ENCODE measurements at places on chromosomes 2 and 18. TPM values are rescaled to one million over a fixed set of nuclear protein-coding genes. Genes with fewer than 3 reads are reported as not detected.

The CSRNP3 gene
- 0.47 TPM for total RNA-seq

The RFTN2 gene
- 4.6 TPM for total RNA-seq

The KCNG2 gene
- not detected for total RNA-seq

The COX5B gene
- total RNA-seq: 376 TPM

The CDCA7 gene
- 6.3 TPM for total RNA-seq

The RDH14 gene
- total RNA-seq: 19.4 TPM

DNA sequence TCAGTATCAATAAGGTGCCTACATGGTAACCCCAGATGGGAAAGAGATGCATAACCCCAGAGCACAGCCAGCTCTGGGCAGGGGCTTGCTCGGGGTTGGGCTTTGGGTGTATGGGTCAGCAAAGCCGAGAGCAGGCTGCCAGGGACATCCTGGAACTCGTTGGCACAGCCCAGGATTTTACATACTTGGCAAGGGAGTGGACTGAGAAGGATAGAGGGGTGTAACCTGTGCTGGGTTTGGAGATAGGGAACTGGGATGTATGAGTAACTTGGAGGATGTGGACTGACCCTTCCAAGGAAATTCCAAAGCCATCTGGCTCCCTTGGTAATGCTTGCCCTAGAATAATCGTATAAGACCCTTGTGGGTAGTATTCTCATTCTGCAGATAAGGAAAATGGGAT lies 44.2 kb downstream of the GPR39 start:
- DNase-seq: no peak

- no peak for DNase-seq
Measured at GRCh38 chr2:174085781-174086180, 120.6 kb upstream of the SP3 start.

GRCh38 chr2:184113696-184114403 lies 484.5 kb upstream of the ZNF804A start:
- peak; percentile 16 for DNase-seq

DNA sequence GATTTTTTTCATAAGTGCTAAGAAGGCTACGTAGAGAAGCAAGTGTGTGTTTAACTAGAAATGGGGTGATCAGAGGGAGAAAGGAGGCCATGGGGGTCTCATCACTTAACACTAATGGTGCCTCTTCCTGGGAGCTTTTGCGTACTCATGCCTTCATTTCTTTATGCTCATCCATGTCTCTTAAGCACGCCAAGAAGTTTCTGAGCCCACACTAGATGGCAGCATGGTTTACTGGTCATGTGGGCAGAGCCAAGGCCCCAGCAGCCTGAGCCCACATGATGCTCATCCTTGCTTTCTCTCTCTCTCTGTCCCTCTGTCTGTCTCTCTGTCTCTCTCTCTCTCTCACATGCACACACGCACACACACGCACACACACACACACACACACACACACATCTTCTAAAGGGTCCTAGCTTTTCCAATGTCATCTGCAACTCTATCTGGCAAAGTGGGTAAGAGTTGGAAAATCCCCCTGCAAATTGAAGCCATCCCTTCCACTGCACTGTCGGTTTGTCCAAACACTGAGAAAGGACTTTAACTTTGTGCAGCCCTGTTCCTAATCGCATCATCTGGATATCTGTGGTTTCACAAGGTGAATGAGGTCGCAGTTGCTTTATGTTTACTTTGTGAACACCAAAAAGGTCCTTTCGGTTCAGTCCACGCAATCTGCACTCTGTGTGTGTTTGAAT lies 137.1 kb upstream of the CCDC68 start:
- no peak for DNase-seq

DNA sequence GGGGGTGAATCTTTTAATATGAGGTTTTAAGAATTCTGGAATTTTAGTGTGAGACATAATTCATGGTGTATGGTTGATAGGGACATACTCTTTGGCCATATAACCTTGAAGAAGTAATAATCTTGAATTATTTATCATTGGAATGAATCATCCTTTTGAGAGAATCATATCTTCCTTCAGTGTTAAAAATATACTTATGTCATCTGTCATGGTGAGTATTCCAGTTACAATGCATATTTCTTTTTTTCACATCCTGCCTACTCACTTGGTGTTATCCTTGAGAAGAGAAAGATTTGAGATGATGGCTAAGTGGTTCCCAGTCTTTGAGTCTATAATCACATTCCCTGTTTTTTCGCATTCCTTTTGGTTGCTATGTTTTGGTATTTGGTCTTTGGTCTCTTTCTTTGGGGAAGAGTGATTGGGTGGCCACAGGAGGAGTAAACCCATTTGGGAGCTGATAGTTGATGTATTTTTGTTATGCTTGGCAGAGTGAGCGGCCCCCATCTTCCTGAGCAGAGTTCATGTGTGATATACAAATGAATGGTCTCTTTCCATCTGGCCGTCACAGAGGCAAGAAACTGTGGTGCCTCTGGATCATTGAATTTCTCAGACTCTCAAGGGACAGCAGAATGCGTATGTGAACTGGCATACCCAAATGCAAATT lies 21.6 kb downstream of the ASAP2 start:
- no peak for DNase-seq

The LGALSL gene
- 3.6 TPM for total RNA-seq

DNA sequence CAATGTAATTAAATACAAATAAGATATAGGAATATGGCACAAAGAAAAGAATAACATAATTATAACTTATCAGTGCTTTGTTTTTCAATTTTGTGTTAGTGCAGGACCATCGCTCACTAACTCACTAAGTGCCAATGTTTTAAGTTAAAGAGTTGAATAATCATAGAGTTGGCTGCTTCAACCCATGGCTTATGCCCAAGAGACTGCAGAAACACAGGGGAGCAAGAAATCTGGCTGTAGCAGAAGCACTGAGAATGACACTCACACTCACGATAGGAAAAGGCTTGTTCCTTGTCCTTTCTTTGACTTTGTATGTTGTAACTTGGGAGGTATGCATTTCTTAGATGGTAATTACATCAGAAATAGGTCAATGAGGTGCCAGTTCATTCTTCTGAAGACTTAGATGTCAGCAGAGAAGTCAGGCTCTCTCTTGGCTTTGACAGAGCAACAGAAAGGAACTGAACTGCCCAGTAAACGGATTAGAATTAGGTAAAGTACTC lies 852.2 kb downstream of the LRRTM4 start:
- DNase-seq: no peak

DNA sequence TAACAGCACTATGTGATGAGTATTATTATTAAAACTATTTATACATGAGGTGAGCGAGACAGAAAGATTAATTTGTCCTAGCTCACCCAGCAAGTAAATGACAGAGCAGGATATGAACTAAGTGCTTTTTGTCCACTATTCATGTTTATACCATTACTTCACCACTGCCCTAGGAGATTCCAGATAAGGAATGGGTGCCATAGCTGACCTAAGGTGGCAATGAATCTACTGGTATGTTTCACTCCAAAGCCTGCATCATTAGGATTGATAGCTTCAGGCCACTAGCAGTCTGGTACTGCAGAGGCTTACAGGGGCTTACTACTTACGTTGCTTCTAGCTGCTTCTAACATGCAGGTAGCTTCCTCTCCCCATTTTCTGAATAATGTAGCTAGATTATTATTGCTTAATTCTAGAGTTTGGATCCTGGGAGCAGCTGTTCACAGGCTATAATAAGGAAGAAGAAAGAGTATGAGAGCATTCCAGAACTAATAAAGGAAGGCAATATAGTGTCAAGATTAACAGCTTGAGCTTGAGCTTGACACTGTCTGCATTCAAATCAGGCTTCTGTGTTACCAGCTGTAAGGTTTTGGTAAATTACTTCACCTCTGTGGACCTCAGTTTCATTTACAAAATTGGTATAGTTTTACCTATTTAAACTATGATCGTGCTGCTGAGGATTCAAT lies 153.7 kb downstream of the GALNT3 start:
- no peak for DNase-seq

The PROKR1 gene
- total RNA-seq: not detected

The NEUROD1 gene
- not detected for total RNA-seq

- no peak for DNase-seq
Measured at GRCh38 chr18:32060026-32060425, 31.6 kb upstream of the RNF138 start.

DNA sequence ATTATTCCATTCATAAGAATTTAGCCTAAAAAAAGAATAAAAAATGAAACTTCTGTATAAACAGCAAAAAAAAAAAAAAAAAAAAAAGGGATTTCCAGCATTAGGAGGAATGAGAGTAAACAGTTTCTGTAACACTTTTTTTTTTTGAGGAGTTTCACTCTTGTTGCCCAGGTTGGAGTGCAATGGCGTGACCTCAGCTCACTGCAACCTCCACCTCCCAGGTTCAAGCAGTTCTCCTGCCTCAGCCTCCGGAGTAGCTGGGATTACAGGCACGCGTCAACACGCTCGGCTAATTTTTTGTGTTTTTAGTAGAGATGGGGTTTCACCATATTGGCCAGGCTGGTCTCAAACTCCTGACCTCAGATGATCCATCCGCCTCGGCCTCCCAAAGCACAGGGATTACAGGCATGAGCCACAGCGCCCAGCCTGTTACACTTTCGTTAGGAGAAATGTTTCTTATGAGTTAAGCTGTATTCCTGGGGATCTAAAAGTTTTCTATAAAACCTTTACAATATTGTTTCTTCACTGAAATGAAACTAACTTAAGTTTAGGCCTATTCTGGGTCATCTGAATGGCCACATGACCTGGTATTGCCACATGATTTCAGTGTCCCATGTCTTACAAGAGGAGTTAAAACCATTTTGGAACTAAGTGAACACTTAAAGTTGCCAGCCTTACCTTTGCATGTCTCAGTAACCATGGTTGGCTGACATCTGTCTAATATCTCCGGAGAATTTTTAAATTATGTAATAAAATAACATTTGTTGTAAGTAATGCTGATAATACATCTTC lies 17.5 kb downstream of the SMAD2 start:
- no peak for DNase-seq

GRCh38 chr18:9513971-9514512 lies 38.7 kb downstream of the RALBP1 start:
- DNase-seq: no peak

GRCh38 chr2:37654419-37654818 lies 17.0 kb downstream of the CDC42EP3 start:
- no peak for DNase-seq

- no peak for DNase-seq
Measured at GRCh38 chr2:12089496-12089895, 343.1 kb downstream of the LPIN1 start.

DNA sequence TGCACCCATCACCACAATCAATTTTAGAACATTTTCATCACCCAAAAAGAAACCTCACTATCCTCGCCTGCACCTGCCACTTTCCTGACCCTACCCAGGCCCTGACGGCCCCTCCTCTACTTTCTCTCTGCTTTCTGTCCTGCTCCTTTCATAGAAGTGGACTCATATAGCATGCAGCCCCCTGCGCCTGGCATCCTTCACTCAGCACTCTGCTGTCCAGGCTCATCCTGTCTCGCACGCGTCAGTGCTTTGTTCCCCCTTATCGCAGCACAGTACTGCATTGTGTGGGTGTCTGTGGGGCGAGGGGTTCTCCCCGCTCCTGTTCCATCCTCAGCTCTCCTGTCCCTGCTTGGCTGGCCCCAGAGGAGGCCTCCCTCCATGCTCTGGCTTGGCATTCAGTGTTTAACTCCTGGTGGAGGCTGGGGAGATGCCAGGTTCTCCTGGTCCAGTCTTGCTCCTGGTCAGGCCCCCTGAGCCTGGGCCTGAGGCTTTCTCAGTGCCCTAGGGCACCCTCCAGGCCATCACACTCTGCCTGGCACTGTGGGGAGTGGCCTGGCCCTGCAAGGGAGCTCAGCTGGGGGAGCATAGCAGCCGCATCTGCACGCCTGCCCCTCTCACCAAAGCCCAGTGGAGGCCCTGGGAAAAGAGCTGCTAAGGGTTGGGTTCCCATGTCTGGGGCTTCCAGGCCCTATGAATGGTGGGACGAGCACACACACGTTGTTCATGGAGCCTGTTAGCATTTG lies 6.6 kb upstream of the TUBB6 start:
- no peak for DNase-seq

The COL6A3 gene
- 244 TPM for total RNA-seq

GRCh38 chr18:10936176-10937053 lies 213.0 kb downstream of the PIEZO2 start:
- DNase-seq: no peak

DNA sequence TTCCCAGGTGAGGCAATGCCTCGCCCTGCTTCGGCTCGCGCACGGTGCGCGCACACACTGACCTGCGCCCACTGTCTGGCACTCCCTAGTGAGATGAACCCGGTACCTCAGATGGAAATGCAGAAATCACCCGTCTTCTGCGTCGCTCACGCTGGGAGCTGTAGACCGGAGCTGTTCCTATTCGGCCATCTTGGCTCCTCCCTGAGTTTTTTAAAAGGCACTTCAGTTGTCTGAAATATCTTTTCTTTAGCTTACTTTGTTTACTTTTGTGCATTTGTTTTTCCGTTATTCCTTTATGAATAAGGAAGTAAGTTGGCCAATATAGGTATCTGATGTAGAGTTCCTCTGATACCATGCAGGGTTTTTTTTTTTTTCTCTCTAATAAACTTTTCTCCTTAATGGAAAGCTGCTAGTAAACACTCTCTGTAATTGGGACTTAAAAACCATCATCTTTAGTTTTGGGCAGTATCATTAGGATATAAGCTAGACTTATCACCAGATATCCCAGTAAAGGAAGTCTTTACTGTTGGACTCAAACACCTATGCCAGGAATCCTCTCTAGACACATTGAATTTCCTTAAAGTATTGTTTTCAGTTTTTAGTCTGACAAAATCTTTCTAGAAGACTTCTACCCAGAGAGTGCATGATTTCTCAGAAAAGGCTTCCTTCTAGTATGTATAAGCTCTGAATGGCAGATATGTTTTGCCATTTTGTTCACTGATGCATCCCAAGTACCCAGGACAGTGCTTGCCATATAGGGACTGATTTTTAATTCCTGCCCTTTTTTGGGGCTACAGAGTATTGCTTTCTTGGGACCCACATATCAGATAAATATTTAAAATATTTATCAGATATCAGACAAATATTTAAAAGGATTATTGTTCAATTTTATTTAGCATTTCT lies 35.8 kb upstream of the DYSF start:
- no peak for DNase-seq

DNA sequence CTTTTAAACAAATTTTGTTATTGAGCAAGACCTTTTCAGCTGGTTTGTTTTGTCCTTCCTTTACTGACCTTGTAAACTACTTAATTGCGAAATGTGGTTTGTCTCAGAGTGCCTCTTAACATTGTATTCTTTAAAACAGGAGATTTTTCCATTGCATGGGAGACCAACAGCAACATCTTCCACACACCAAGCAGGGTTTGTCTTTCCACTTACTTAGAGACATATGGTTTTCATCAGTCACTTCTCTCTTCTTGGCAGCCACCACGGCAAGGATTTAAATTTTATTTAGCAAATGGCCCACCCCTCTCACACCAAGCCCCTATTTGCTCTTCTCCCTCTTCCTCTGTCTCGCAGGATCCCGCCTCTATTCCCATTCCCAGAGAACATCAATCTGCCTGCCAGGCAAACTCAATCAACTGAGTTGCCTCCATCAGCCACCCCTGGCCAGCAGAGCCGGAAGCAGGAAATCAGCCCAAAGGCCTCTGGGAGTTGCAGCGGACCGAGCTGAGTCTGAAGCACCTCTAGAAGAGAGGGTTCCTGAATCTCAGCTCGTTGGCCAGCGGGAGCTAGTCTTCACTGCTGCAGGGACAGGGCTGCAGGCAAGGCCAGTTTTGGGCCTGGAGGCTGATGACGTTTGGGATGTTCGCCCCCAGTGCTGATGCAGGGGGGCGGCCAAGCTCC lies 11.3 kb upstream of the CIB4 start:
- no peak for DNase-seq

- no peak for DNase-seq
Measured at GRCh38 chr2:14978845-14979244, 346.3 kb downstream of the LRATD1 start.

- DNase-seq: no peak
Measured at GRCh38 chr18:48831802-48832201, 119.0 kb downstream of the SMAD7 start.

Measured in glomerular endothelial cell (primary cell).